ENCODE measurements at places on chromosomes 1 and 21.

GRCh38 chr1:212754193-212754592, 37.4 kb downstream of the NSL1 start:
- DNase-seq = no peak

GRCh38 chr1:24199291-24199900, 12.3 kb upstream of the IFNLR1 start:
- DNase-seq = peak; percentile 62

DNA sequence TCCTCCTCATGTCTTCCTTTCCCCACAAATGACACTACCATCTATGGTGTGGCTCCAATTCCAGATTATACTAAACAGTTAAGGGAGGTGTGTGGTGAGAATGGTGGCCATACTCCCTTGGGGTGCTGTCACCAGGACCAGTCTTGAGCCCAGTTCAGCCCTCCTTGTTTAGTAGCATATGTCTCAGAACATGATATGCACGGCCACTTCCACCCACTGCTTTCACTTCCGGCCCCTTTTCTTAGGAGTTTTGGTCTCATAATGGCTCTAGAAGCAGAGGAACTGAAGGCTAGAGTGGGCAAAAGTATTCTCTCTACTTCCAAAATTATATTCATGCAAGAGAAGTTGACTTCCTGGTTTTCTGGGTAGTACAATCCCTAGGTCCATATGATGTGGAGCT, 45.3 kb upstream of the CACNA1E start:
- no peak for DNase-seq

DNA sequence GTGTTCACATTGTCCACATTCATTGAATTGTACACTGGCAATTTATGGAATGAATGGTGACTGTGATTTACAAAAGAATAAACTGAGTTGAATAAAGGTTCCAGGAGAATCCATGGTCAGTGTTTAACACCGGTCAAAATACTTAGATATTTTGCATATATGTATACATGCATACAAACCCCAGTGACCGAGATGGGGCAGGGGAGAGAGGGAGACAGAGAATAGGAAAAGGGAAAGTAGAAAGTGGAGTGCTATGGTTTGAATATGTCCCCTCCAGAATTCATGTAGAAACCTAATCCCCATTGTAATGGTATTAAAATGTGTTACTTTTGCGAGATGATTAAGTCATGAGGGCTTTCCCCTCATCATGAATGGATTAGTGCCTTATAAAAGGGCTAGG, 154.4 kb downstream of the TTLL7 start:
- DNase-seq = no peak

DNA sequence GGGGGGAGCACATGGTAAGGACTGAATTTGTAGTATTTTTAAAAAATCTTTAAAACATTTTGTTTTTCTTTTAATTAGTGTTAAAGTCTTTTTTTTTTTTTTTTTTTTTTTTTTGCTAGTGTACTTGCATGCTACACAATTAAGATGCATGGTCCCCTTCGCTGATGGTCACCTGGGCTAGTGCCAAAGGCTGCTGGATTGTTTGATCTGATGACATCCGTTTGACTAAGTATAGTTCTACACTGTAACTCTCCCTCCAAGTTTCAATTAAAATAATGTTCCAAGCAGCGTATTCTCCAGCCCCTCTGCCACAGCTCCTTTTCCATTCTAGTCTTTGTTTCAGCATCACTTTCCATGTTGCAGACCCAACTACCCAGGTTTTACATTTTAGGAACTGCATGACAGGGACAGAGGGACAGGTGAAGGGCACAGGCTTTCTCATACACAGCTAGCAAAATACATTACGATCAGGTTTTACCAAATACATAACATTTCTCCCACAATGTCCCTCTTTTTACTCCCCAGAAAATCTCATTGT, 852 bp upstream of the RAVER2 start:
- DNase-seq = no peak

DNA sequence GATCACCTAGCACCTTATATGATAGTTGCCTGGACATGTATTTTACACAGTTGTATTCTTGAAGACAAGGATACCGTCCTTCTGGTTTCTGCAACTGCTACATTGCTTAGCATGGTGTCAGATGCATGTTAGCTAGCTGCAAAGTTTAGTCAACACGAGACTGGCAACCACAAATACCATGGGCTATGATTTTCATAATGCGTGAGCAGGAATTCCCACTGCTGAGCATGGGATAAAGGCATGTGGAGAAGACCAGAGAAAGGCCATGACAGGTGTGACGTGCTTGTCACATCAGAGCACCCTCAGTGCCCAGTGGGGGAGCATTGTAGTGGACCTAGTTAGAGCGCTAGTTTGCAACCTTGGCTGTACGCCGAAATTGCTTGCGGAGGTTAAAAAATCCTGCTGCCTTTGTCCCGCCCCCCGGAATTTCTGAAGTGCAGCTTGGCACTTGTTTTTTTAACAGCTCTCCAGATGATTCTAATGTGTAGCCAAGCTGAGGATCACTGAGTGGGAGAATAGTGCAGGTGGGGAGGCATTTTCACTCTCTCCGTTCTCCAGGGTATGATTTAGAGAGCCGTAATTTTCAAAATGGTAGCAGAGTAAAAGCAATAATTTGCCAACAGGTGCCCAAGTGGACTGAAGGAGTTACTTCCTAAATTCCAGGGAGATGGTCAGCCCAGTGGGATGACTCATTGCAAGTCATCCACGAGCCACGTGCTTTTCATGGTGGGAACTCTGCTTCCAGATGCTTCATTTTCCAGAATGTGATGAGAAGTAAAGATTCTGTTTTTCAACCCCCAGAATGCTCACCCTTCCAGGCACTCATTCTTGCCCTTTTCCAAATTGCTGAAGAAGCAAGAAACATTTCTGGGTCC, 81.0 kb downstream of the CNIH3 start:
- no peak for DNase-seq

DNA sequence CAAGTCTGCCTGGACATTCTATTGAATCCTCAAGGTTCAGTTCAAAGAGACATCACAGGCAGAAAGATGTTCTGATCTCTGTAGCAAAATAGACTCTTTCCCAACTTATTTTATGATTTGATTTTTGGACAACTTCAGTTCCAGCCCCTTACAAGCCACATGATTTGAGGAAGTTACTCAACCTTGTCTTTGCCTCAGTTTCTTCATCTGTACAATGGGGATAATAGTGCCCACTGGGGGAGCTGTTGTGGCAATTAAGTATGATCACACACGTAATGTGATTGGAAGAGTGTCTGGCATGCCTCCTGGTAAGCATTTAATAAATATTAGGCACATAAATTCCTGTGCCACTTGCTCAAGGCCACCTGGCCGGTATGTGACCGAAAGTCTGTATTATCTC, 130.6 kb downstream of the DAB1 start:
- no peak for DNase-seq

DNA sequence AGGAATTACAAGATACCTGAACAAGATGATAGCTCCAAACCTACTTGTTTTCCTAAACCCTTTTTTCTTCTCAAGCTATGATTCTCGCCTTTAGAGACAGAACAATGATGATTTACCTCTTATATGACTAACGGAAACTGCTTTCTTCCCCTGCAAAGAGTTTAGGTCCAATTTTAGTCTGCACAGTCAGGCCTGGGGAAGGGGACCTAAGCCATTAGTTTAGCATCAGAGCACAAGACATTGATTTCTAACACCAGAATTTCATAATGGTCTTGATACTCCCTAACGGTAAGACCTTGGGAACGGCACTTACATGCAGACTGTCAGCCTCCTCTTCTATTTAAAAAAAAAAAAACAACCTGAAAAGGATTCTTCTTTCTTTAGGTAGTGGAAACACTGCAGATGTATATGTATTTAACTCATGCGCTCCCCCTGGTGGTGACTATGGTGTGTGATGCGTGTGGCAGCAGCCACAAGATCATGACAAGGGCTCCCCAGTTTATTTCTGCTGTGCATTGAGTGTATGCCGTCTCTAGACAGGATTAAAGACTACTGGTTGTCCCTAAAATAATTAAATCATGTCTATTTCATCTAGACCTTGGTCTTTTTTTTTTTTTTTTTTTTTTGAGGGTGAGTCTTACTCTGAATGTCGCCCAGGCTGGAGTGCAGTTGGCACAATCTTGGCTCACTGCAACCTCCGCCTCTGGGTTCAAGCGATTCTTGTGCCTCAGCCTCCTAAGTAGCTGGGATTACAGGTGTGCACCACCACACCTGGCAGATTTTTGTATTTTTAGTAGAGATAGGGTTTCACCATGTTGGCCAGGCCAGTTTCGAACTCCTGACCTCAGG, 37.3 kb upstream of the TMEM222 start:
- DNase-seq = peak; percentile 68

GRCh38 chr1:217982331-217983050, 302.6 kb upstream of the RRP15 start:
- no peak for DNase-seq

DNA sequence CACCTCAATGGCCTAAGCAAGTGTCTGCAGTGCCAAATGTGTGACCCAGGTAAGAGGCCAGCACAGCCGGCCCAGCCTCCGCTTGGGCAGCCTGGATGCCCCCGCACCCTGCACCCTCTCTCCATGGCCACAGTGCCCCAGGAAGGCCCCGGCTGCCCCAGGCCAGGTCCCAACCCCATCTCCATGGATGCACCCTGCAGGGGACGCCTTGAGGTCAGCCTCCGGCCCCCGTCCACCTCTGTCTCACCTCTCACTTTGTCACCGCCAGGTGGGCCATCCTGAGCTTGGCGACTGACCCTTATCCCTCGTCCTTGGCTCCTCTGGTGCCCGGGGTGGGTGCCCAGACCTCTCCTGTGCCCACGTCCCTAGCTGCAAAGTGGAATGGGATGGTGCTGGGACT, 2.2 kb downstream of the TNFRSF14 start:
- no peak for DNase-seq

Data from stimulated activated CD4-positive, alpha-beta T cell treated with anti-CD3 and anti-CD28 coated beads, TNF-alpha, amount 100 ng/mL, for 48 hours (primary cell).